ENCODE measurements at places on chromosomes 5 and 9. TPM values are rescaled to one million over a fixed set of nuclear protein-coding genes. Genes with fewer than 3 reads are reported as not detected.

The NR4A3 gene
- total RNA-seq, result under 0.01 TPM

DNA sequence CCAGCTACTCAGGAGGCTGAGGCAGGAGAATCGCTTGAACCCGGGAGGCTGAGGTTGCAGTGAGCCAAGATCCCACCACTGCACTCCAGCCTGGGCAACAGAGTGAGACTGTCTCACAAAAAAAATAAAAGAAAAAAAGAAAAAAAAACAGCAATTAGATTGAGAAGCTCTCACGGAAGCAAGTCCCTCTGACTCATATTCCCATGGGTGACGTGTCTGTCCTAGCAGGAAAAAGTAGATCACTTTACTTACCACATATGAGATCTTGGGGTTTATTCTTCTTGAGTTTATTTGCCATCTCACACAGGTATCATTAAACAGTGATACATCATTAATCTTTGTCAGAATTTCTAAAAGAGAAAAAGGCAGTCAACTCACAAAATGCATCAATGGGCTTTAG, 62.6 kb downstream of the SUSD1 start:
- H3K4me1 ChIP-seq, result no peaks in the 10 kb centered on the region
- H3K27me3 ChIP-seq, result no peaks in the 10 kb centered on the region
- no peak for DNase-seq
- H3K36me3 ChIP-seq, result no peaks in the 10 kb centered on the region
- no peak overlapping the region for H3K27ac ChIP-seq

The IFNA13 gene
- total RNA-seq, result not detected

DNA sequence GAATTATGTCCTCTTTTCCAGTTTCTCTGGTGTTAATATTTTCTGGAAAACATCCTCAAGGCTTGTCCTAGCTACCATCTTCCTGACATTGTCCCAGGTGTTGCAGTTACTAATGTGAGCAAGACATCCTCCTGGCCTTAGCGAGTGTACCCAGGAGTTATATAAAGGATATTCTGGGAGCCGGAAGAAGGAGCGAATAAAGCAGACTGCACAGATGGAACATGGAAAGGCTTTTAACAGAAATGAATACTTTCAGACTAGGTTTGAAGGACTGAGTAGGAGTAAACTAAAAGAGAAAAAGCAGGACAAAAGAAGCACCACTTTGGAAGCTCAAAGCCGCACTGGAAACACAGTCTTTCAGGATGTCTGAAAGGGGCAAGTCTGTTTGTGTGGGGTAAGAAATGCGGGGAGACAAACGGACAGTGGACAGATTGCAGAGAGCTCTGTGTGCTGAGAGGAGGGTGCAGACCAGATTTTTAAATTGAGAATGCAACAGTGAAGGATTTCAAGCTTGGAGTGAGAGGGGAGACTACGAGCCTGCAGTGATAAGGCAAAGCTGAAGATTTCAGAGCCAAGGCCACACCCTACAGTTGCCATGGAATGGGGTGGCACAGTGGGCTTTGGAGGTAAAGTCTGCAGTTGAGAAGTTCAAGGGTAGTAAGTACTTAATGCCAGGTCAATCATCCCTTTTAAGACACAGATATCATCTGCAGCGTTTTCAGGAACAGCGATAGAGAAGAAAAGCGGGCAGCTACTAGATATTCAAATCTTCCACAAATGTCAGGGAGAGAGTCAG, 94.1 kb upstream of the TAF11L2 start:
- no peak overlapping the region for H3K4me3 ChIP-seq
- no peaks in the 10 kb centered on the region for H3K27me3 ChIP-seq

DNA sequence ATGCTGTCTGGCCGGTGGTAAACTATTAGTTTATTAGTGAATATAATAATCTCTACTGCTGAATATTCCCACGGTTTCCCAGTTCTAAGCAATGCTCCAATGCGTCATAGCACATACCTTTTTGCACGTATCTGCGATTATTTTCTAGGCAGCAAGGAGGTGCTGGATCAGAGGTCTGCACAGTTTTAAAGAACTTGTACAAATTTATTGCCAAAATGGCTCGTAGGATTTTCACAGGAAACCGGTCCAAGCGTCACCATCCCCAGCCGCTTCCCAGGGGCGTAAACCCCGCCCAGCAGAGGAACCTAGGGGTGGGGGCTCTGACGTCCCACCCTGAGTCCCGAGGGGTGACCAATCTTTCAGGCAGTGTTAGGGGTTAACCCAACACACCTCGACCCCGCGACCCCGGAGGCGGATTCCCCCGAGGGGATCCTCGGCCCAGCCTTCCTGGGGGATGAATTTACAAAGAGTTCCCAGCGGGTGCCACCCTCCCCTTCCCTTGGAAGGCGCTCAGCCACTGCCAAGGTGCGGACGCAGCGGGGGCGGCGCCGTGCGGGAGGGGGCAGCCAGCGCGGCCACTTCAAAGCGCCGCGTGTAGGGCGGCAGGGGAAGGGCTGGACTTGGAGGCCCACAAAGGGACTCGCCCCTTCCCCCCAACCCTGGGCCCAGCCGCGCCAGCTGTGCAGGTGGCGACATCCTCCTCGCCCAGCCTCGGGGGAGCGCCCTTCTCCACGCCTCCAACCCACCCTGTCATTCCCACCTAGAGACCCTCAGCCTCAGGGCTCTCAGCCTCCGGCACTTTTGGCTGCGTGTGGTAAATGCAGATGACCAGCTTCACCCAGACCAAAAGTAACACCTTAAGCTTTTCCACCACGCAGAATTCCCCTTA, 43.5 kb upstream of the TCF7 start:
- no peaks in the 10 kb centered on the region for H3K27me3 ChIP-seq
- no peak overlapping the region for H3K27ac ChIP-seq
- H3K4me1 ChIP-seq, result no peaks in the 10 kb centered on the region
- no peaks in the 10 kb centered on the region for H3K36me3 ChIP-seq

- H3K36me3 ChIP-seq, result no peaks in the 10 kb centered on the region
- no peak overlapping the region for H3K4me3 ChIP-seq
- no peaks in the 10 kb centered on the region for H3K27me3 ChIP-seq
- no peaks in the 10 kb centered on the region for H3K4me1 ChIP-seq
- no peak for DNase-seq
These were observed 132.1 kb downstream of the PALM2AKAP2 start for GRCh38 chr9:109912082-109912582.

- no peak overlapping the region for H3K27ac ChIP-seq
- H3K4me1 ChIP-seq, result no peaks in the 10 kb centered on the region
- no peak for DNase-seq
- H3K4me3 ChIP-seq, result no peak overlapping the region
- H3K36me3 ChIP-seq, result no peaks in the 10 kb centered on the region
- no peaks in the 10 kb centered on the region for H3K27me3 ChIP-seq
These were observed 68.7 kb downstream of the SEMA4D start for GRCh38 chr9:89428901-89429890.

DNA sequence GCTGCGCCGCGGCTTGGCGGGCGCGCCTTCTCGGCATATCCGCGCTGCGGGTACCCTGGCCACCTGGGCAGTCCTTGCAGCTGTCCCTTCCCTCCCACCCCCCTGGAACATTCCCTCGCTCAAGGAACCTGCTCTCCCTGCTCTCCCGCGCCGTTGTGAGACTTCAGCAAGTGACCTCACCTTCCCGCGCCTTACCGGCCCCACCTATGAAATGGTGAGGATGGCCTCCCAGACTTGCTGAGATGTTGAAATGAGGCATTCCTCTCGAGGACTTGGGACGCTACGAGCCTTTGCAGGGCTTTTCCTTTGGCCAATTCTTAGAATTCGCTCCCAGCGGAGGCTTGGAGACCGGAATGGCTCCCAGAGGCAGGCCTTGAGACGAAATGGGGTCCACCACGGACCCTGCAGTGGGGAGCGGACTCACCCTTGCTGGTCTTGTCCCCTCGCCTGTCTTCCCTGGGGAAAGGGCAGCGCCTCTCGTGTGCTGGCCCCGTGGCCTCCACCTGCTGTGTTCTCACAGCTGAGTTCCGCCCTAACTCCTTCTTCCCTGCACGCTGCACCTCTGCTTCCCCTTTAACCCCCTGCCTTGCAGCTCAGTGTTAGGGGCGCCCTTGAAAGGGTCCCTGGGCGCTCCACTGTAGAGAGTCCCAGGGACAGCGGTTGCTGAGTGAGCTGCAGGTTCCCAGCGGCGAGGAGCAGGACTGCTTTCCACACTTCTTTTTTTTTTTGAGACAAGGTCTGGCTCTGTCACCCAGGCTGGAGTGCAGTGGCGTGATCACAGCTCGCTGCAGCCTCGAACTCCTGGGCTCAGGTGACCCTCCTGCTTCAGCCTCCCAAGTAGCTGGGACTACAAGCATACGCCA, 907 bp downstream of the HMCN2 start:
- no peak for DNase-seq
- no peaks in the 10 kb centered on the region for H3K27me3 ChIP-seq
- H3K4me1 ChIP-seq, result no peaks in the 10 kb centered on the region
- H3K36me3 ChIP-seq, result no peaks in the 10 kb centered on the region
- H3K4me3 ChIP-seq, result peak overlapping the region; percentile 23

DNA sequence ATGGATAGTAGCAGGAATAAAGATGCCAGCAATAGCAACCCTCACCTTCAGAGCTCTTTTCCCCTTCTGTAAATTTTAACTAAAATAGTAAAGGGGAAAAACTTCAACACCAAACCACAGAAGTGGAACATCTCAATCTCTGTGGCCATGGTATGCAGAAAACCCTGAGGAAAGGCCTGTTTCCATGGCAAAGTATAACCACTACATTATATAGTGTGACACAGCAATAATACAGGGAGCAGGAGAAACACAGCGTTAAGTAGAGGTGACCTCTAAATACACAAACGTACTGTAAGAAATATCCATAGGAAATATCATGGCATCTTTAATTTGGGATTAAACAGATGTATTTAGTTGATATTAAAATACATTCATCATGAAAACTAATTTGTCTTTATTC, 106.4 kb downstream of the SLC24A2 start:
- no peaks in the 10 kb centered on the region for H3K27me3 ChIP-seq
- H3K27ac ChIP-seq, result no peak overlapping the region
- no peaks in the 10 kb centered on the region for H3K4me1 ChIP-seq
- no peak overlapping the region for H3K4me3 ChIP-seq
- no peaks in the 10 kb centered on the region for H3K36me3 ChIP-seq

DNA sequence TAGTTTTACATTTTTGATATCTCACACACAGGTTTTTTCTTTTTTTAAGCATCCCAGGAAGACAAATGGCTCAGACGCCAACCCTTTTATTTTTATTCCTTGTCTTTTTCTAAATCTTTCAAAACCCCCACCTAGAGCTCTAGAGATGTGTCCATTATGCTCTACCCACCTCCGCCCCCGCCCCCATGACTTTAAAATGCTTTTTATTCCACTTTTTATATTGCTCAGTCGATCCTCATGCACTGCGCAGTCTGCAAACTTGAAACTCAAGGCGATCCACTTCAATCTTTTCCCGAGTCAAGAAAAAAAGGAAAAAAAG, 411 bp upstream of the MAT2B start:
- H3K36me3 ChIP-seq, result no peaks in the 10 kb centered on the region
- peak overlapping the region; percentile 96 for H3K27ac ChIP-seq
- H3K4me1 ChIP-seq, result peaks cover 11% of the 10 kb centered on the region
- no peaks in the 10 kb centered on the region for H3K27me3 ChIP-seq
- no peak for DNase-seq

GRCh38 chr9:97501972-97502221, 431 bp downstream of the TMOD1 start:
- H3K4me1 ChIP-seq, result no peaks in the 10 kb centered on the region
- H3K27ac ChIP-seq, result peak overlapping the region; percentile 93
- DNase-seq, result no peak

The SLCO6A1 gene
- total RNA-seq, result not detected

DNA sequence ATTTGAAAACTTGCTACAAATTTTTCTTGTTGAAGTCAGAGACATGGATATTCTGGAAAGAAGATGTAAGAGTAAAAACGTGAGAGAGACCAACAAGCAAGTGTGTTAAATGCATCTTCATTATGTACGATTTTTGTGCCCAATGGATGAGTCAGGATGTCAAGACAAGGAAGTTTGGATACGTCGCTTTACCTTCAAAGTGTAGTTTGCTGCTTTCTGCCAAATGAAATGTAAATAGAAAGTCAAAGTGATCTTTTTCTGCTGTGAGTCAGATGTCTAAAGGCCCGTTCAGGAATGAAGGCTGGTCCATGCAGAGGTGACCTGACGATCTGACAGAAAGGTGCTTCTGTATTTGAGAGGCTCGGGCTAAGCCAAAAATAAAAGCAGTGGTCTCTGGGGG, 273.1 kb upstream of the PIK3R1 start:
- DNase-seq, result no peak
- no peaks in the 10 kb centered on the region for H3K36me3 ChIP-seq
- H3K27ac ChIP-seq, result peak overlapping the region; percentile 26
- H3K4me1 ChIP-seq, result no peaks in the 10 kb centered on the region
- H3K27me3 ChIP-seq, result no peaks in the 10 kb centered on the region

GRCh38 chr5:34849253-34849652, 10.3 kb downstream of the TTC23L start:
- no peak overlapping the region for H3K27ac ChIP-seq
- no peaks in the 10 kb centered on the region for H3K27me3 ChIP-seq
